ENCODE measurements at places on chromosomes 1 and 21.

GRCh38 chr21:45299864-45300785, 12.4 kb upstream of the POFUT2 start:
- DNase-seq: no peak

DNA sequence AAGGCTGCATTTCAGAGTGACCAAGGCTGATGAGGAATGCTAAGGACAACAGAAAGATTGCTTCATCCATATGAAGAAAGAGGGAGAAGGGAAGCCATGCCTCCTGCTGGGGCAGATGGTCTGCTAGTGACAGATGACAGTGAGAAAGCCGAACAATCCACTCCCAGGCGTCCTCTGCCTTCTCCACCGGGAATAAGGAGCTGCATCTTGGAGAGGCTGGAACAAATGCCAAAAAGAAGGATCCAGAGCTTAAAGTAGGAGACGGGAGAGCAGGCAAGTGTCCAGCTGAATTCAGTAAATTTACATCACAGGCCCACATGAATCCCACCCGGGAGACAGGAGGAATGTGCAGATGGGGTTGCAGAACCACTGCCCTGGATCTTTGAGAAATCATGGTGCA, 33.4 kb downstream of the DDX20 start:
- DNase-seq: no peak

GRCh38 chr1:89890085-89890752, 69.4 kb downstream of the LRRC8D start:
- DNase-seq: no peak

GRCh38 chr1:55860798-55861519, 645.8 kb upstream of the USP24 start:
- DNase-seq: no peak

- DNase-seq: no peak
These were observed 108.7 kb downstream of the USH2A start for GRCh38 chr1:216314379-216315095.

DNA sequence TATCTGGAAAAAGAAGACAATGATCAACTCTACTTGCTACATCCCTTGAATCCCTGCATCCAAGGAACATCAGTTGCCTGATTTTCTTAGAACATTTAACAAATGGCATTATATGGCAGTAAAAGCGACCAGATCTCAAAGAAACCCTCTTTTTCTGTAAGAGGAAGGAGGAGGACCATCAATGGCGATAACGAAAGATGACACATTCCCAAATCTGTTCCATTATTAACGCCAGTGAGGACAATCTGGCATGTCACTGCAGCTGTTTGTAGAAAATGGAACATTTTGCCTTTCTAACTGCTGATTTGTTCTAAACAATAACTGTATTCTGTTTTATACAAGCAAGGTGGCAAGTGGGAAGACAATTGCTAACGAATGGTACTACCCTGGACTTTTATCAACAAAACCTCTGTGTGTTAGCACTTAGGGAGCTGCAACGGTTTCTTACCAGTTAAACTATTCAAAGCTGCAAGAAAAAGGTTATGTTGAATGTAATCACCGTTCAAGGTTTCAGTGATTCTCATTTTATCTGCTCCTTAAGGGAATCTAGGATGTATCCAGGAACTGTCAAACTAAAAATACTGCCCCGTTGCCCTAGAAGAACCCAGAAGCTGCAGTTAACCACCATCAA, 251.9 kb downstream of the SDCCAG8 start:
- DNase-seq: no peak

DNA sequence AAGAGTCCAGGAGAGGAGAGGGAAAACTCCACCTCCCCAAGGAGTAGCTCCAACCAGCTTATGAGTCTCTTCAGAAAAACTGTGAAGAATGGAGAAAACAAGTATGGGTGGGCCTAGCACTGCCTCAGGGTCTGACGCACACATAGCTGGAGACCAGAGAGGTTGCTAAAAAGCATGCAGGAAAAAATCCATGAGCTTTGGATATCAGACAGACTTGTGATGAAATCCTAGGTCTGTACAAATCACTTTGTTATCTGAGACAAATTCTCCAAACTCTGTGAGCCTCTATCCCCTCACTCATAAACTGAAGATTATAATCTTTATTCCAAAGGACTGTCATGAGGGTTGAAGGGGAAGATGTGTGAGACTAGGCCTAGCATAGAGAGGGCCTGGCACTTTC, 141.5 kb upstream of the FGGY start:
- DNase-seq: no peak

- DNase-seq: no peak
These were observed 67.6 kb upstream of the ABCG1 start for GRCh38 chr21:42151148-42151947.

DNA sequence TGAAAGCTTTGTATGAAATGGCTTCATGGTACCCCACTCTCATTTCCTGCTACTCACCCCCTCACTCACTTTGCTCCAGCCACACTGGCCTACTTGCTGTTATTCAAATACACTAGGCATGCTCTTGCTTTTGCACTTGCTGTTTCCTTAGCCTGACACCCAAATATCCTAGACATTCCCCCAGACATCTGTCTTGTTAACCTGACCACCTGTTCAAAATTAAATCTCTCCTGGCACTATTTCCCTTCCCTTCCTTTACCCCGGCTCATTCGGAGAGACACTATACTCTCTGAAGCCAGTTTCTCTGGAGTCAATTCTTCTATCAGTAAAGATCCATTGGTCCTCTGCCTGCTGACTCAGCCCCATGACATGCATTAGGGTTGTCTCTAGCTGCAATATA, 306.0 kb upstream of the SGIP1 start:
- no peak for DNase-seq

- DNase-seq: no peak
These were observed 6.8 kb upstream of the AADACL3 start for GRCh38 chr1:12709091-12709491.

Data from esophagus squamous epithelium (tissue), 5 donors.